Stimulated activated CD4-positive, alpha-beta T cell treated with anti-CD3 and anti-CD28 coated beads, Interleukin-4, amount 100 ng/mL, for 1 hour (primary cell): ENCODE measurements at places on chromosomes 3 and 15.

DNA sequence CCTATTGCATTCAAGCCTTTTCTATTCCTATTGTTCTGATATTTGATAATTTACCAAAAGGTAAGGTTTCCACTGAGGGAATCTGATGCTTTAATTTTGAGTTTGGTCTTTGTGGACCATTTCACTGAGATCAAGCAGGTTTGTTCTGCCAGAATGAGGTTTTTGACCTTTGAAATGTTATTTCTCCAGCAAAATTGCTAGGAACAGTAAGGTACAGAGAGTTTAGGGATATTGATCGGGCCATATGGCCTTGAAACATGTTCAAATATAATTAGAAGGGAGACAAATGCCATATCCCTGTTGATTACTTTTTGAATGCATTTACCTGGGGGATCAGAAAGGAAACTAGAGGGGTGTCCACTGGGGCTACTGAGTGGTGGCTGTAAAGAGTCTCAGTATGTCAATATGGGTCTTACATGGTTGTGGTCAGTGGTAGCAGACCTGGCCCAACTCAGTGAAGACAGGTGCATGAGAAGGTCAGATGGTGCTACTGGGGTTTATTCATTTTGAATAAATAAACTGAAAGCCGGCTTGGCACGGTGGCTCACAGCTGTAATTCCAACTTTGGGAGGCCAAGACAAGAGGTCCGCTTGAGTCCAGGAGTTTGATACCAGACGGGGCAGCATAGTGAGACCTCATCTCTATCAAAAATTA, 100.2 kb downstream of the SV2B start:
- no peak for DNase-seq

GRCh38 chr3:62970648-62971047, 95.4 kb upstream of the CADPS start:
- DNase-seq = no peak

DNA sequence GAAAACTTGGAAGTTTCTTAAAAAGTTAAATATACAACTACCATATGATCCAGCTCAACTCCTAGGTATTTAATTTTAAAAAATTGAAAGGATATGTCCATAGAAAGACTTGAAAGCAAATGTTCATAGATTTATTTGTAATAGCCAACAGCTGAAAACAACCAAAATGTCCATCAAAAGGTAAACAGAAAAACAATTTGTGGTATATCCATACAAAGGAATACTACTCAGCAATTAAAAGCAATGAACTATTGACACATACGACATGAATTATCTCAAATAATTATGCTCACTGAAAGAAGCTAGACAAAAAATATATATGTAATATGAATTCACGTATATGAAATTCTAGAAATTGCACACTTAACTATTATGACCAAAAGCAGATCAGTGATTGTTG, 249.5 kb downstream of the MEIS2 start:
- no peak for DNase-seq

- DNase-seq = no peak
Observed at GRCh38 chr3:50264383-50264963, 4.5 kb upstream of the SEMA3B start.

DNA sequence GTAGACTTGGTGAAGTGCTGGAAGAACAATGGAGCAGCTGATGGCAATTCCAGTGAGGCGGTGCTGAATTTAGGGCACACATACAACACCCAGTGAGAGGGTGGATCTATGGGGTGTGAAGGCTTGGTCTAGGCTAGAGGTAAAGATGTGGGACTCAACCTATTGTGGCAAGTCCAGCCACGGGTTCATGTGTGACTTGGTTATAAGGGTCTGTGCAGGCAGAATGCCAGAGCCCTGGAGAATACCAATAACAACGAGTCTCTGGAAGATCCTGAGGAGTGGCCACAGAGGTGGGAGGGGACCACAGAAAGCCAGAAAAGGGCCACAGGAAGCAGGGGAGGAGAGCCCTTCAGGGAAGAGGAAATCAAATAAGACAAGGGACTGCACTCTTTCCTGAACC, 55.0 kb downstream of the VGLL4 start:
- no peak for DNase-seq

- DNase-seq = no peak
Observed at GRCh38 chr3:177739461-177739860, 542.2 kb upstream of the TBL1XR1 start.

GRCh38 chr15:55928955-55929354, 64.5 kb downstream of the NEDD4 start:
- DNase-seq = no peak

GRCh38 chr3:183254487-183255347, 1.7 kb downstream of the B3GNT5 start:
- peak; percentile 22 for DNase-seq

- peak; percentile 58 for DNase-seq
Observed at GRCh38 chr15:93087825-93088199, 1.2 kb downstream of the RGMA start.

DNA sequence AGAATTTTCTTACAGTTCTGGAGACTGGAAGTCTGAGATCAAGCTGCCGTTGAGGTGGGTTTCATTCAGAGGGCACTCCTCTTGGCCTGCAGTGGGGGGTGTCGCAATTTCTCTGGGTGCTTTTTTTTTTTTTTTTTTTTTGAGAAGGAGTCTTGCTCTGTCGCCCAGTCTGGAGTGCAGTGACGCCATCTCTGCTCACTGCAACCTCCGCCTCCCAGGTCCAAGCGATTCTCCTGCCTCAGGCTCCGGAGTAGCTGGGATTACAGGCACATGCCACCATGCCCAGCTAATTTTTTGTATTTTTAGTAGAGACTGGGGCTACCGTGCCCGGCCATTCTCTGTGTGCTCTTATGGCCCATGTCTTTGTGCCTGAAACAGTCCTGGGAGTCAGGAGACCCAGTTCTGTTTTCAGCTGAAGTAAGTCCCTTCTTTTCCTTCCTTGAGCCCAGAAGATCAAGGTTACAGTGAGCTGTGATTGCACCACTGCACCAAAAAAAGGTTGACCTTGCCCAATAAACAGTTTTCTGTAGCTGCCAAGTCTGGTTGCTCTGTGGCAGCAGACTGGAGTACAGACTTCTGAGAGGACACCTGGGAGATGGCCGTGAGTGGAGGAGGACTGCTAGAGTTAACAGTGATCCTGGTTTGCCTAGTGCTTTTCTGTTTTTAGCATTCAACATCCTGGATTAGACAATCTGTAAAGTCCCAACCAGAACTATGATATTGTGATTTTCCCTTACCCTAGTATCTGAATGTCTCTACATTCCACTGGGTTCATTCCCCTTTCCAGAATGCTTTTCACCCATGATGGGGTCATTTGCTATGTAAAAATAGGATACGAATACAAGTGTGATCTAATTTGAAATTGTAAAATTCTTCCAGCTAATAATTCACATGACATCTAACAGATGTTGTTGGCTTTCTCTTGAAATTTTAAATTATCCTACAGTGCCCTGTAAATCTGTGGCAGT, 76.6 kb upstream of the RNF7 start:
- DNase-seq = no peak

GRCh38 chr15:69706353-69707097, 253.9 kb downstream of the RPLP1 start:
- no peak for DNase-seq

DNA sequence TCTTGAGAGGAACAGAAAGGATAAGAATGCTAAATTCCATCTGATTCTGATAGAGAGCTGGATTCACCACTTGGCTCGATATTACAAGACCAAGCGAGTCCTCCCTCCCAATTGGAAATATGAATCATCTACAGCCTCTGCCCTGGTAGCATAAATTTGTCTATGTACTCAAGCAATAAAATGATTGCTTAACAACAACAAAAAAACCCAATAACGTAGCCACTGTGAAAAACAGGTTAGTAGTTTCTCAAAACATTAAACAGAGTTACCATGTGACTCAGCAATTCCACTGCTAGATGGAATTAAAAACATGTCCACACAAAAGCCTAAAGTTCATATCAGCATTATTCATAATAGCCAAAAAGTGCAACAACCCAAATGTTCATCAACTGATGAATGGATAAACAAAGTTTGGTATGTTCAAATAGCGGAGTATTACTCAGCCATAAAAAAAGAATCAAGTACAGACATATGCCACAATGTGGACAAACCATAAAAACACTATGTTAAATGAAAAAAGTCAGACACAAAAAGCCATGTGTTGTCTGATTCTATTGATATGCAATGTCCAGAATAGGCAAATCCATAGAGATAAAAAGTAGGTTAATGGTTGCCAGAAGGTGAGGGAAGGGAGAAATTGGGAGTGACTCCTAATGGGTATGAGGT, 16.8 kb downstream of the BCL2L10 start:
- DNase-seq = no peak

- no peak for DNase-seq
Observed at GRCh38 chr3:24318677-24319287, 175.9 kb downstream of the THRB start.

- no peak for DNase-seq
Observed at GRCh38 chr15:88779944-88780343, 23.3 kb upstream of the ACAN start.

- DNase-seq = no peak
Observed at GRCh38 chr3:187746442-187747281, 1.4 kb upstream of the BCL6 start.

- no peak for DNase-seq
Observed at GRCh38 chr3:57127891-57128518, 37.1 kb downstream of the IL17RD start.

DNA sequence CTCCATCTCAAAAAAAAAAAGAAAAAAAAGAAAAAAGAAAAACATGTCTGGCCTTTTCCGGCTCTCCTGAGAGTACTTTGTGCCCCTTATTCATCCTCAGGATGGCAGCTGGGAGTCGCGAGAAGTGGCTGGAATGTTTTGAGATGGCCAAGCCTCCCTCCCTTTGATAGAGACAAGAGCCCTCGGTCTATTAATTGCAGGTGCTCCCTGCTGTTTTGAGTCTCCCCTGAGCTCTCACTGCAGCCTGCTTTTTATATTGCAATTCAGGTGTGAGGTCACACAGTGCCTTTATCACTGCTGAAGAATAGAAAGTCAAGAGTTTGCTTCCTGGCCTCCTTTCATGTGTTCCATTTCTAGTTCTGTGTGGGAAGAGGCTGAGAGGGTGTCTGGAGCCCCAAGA, 10.9 kb downstream of the CA12 start:
- no peak for DNase-seq

DNA sequence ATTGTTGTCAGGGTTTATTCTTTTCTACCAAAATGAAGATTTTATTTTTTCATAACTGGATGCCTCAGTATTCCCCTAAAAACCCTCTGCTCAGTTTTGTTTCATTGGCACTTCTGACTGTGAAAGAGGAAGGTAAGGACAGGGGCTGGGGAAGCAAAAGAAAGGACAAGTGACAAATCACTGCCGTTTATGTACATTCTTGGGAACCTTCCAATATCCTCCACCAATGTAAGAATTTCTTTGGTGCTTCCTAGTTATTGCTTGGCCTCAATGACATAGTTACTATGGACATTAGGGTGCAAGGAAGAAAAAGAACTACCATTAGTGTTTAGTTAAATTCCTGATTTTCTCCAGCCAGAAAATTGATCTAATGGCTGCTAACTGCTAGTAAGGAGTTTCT, 131.0 kb upstream of the C15orf61 start:
- no peak for DNase-seq

GRCh38 chr3:73576999-73577461, 47.7 kb downstream of the PDZRN3 start:
- no peak for DNase-seq

DNA sequence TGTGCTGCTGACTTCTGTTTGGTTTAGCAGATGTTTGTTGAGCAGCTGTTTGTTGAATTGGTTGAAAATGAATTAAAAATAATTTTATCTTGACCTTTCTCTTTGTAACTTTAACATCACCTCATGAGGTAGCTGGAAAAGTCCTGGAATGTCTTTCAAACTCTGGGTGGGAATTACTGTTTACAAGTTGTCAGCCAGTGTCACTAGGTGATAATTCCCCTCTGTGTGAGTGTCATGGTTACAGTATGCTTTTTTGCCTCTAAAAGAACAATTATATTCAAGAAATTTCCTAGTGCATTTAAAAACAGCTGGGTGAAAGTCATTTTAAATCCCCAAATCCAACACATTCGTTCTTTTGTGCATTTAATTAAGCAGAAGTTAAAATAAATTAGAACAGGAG, 113.2 kb downstream of the PTPRG start:
- DNase-seq = no peak

DNA sequence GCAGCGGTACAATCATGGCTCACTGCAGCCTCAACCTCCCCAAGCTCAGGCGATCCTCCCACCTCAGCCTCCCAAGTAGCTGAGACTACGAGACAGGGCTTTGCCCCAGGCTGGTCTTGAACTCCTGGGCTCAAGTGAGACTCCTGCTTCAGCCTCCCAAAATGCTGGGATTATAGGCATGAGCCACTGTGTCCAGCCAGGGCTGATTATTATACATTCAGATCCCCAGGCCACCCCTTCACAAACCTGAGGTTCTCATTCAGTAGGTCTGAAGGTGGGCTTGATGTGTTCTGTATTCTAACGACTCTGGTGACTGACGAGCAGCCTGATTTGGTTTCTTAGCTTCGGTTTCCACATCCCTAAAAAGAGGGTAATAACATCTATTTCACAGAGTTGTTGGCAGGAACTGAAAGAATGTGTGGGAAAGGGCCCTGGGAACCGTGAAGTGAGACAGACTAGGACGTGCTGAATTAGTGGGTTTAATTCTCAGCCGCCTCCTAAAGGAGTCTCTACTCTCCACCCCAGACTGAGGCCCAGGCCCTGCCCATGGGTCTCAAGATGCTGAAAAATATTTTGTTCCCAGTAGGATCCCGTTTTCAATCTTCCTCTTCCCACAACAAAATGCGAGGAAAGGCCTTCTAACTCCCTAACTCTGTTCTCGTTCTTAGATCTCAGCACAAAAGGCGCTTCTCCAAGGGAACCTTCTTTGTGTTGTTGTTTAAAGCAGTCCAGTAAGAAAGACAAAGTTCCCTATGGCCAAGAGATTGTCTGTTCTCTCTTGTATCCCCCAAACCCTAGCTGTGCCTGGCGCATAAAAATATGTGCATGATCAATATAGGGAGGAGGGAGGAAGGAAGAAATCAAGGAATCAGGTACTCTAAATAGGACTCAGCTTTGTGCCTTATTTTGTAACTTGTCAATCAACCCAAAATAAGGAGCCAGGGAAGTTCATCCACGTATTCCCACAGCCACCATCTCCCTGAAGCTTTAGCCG, 210.0 kb upstream of the TOPAZ1 start:
- DNase-seq = no peak

DNA sequence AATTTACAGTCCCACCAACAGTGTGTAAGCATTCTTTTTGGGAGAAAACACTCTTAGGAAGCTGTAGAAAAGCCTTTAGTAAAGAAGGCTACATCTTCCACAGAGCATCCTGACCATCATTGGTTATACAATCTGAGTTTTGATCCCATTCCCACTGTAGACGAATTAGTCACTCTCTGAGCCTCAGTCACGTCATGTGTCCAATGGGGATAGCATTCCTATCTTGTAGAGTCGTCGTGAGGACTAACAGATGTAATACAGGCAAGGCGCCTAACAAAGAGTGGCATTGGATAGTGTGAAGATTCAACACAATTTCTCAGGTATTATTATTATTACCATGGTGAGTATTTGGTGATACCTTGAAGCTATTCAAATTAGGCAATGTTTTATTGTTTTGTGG, 44.0 kb upstream of the ALDH1A3 start:
- no peak for DNase-seq

DNA sequence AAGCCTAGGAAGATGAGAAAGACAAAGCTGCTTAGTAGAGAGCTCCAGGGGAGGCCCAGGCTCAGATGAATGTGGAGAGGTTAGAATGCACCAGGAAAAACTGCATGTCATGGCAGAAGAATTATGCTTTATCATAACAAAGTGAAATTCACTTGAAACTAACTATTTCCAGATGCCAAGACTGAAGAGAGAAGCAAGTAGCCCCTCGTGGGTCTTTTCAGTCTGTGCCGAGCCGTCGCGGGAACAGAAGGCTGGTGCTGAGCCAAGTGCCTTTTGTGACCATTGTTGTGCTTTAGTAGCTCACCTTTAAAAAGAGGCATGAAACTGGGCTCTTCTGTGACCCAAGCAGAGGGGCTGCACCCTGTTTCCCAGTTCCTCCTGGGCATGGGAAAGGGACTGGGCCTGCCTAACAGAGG, 73.2 kb downstream of the CHDH start:
- DNase-seq = no peak
